ENCODE measurements at places on chromosomes 7 and 10.

DNA sequence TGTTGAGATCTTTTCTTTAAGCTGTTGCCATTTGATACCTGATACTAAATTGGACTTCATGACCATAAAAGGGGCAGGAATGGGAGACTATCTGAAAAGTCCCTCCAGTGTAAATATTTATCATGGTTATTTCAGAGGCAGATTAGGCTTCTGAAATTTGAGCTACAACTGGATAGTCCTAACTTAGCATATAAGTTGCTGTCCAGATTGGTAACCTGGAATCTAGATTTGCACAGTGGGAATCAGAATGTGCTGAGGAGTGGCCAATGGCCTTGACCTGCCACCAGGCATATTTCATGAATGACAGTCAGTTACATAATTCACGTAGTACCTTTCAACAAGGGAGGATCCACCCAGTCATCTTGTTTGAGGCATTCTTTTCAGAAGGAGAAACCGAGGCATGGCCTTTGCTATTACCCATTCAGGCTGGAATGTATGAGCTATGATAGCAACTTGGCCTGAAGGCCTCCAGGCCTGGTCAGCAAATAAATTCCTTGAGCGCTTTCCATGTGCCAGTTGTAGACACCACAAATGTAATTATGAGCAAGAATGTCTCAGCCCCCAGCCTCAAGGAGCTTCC lies 80.0 kb downstream of the EEPD1 start:
- H3K27me3 ChIP-seq: no peaks in the 10 kb centered on the region
- H3K27ac ChIP-seq: no peak overlapping the region
- no peaks in the 10 kb centered on the region for H3K36me3 ChIP-seq
- H3K4me3 ChIP-seq: no peak overlapping the region
- no peaks in the 10 kb centered on the region for H3K4me1 ChIP-seq
- no peak for DNase-seq

DNA sequence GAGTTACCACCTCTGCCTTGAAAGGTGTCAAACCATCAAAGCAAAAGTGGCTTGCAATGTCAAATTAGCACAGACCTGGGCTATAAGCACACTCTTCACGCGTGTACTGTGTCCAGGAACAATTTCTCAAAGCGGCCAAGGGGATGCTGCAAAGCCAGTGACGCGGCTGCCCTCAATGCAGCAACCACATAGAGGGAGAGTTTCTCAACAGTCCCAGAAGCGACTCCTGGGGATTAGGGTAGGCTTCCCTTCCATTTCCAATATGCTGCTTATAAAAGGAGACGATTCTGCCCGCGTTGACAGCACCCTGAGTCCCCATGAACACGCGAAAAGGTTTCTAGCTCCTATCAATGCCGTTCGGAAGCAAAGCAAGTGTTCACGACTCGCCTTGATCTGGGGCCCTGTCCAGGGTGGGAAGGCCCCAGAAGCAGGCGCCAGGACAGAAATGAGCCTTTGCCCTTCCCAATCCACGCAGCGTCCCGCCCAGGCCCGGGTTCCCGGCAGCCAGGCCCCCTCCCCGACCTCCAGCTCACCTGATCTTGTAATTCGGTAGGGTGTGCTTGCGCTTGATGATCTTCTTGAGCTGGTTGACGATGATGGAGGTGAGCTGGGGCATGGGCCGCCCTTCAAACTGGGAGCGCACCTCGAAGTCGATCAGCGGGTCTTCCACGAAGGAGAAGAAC lies 1.3 kb downstream of the PDZD8 start:
- H3K27ac ChIP-seq: peak overlapping the region; percentile 74
- peak; percentile 84 for DNase-seq
- H3K4me3 ChIP-seq: peak overlapping the region; percentile 89
- no peaks in the 10 kb centered on the region for H3K27me3 ChIP-seq

- no peak overlapping the region for H3K4me3 ChIP-seq
- H3K27ac ChIP-seq: no peak overlapping the region
- no peaks in the 10 kb centered on the region for H3K36me3 ChIP-seq
These were observed 45.2 kb upstream of the BHLHA15 start for GRCh38 chr7:98165827-98166667.

- DNase-seq: no peak
- H3K36me3 ChIP-seq: no peaks in the 10 kb centered on the region
- no peak overlapping the region for H3K4me3 ChIP-seq
- no peak overlapping the region for H3K27ac ChIP-seq
- no peaks in the 10 kb centered on the region for H3K4me1 ChIP-seq
These were observed 11.6 kb upstream of the MNX1 start for GRCh38 chr7:157021871-157022680.

DNA sequence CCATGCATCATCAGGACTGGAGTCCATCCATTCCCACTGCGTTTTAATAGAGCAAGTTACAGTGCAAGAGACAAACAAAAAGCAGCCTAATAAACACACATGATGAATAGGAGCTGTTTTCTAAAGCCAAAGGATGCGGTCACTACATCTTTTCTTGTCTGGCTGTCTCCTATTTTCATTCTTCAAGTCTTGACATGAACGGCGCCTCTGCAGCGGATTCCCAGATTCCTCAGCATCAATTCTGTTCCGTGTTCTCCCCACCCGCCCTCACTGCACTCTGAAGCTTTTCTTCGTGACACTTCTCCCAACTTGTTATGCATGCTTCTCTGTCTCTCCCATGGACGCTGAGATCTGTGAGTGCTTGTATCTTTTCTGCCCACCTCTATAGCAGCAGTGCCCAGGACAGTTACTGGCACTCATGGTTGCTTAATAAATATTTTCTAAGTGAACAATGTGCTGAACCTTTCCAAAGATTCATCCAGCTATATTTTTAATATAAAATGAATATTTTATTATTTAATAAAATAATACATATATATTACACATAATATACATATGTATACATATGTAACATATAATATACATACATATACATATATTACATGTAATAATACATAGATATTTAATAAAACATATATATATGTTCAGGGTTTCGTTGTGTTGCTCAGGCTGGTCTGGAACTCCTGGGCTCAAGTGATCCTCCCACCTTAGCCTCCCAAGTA lies 242.9 kb downstream of the ABCA13 start:
- H3K36me3 ChIP-seq: no peaks in the 10 kb centered on the region
- H3K27me3 ChIP-seq: no peaks in the 10 kb centered on the region
- no peak overlapping the region for H3K27ac ChIP-seq
- H3K4me3 ChIP-seq: no peak overlapping the region
- no peak for DNase-seq

GRCh38 chr10:70809011-70809611 lies 6.6 kb upstream of the SGPL1 start:
- peaks cover 18% of the 10 kb centered on the region for H3K4me1 ChIP-seq
- no peak overlapping the region for H3K27ac ChIP-seq
- H3K4me3 ChIP-seq: no peak overlapping the region
- DNase-seq: peak; percentile 32
- no peaks in the 10 kb centered on the region for H3K36me3 ChIP-seq

- DNase-seq: peak; percentile 89
- H3K27ac ChIP-seq: peak overlapping the region; percentile 87
- H3K27me3 ChIP-seq: no peaks in the 10 kb centered on the region
- H3K4me1 ChIP-seq: peaks cover 18% of the 10 kb centered on the region
- peak overlapping the region; percentile 84 for H3K4me3 ChIP-seq
These were observed 1.5 kb downstream of the IPMK start for GRCh38 chr10:58266003-58266825.

GRCh38 chr7:105829681-105830322 lies 46.6 kb downstream of the ATXN7L1 start:
- peaks cover 42% of the 10 kb centered on the region for H3K4me1 ChIP-seq
- no peaks in the 10 kb centered on the region for H3K36me3 ChIP-seq
- peak; percentile 49 for DNase-seq
- H3K27me3 ChIP-seq: no peaks in the 10 kb centered on the region
- H3K4me3 ChIP-seq: no peak overlapping the region

DNA sequence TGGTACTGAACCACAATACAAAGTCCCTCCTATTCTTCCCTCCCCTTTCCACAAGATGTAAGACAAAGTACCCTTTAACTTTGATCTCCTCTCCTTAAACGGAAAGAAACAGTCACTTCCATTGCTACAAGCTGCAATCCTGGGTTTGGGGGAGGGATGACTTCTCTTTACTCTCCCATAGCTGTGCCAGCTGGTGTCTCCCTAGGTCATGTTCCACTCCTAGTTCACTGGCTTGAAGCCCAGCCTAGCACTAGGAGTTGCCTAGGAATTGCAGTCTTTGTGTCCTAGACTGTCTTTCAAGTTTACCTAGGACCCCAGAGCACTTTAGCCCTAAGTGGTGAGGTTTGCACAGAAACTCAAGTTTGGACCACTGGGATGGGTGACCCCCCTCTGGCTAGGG lies 311.1 kb downstream of the HPSE2 start:
- H3K4me1 ChIP-seq: no peaks in the 10 kb centered on the region
- H3K4me3 ChIP-seq: no peak overlapping the region
- no peak for DNase-seq
- H3K36me3 ChIP-seq: no peaks in the 10 kb centered on the region
- H3K27me3 ChIP-seq: no peaks in the 10 kb centered on the region

DNA sequence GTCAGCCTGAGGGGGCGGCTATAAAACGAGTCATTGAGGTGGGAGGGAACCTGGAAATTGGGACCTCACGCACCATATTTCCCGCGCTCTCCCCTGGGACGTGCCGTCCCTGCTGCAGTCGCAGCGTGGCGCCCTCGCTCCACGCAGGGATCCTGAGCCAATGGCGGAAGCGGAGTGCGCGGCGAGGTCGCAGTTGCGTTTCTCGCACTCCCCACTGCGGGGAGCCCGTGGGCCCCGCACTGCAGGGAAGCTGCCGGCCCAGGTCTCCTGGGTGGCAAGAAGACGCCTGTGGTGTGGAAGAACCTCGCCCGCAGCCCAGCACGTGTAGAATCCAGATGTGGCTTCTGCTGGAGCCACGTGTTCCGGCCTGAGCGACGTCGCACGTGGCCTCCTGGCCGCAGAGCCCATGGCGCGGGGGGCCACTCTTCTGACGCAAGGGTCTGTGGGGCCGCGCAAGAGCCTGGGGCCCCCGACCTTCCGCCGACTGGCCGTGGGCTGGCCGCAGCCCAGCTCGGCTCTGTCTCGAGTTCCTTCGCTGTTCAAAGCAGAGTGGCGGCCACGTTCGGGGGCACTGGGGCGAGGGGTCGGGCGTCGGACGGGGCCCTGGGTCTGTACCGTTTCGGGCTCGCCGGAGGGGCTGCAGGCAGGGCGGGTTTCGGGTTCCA lies 26.4 kb downstream of the HIF1AN start:
- no peak overlapping the region for H3K27ac ChIP-seq
- peaks cover 6% of the 10 kb centered on the region for H3K4me1 ChIP-seq
- DNase-seq: peak; percentile 87
- H3K27me3 ChIP-seq: peaks cover 25% of the 10 kb centered on the region
